Bladder microvascular endothelial cell (primary cell): ENCODE measurements at places on chromosomes 11 and 22. TPM values are rescaled to one million over a fixed set of nuclear protein-coding genes. Genes with fewer than 3 reads are reported as not detected.

The RAB3IL1 gene
- total RNA-seq: 1.6 and 2.8 TPM in 2 replicates

The MUC2 gene
- not detected in 2 replicates for total RNA-seq

The HSPB2 gene
- not detected in 2 replicates for total RNA-seq

The MUC15 gene
- total RNA-seq: not detected in 2 replicates

The BACE1 gene
- total RNA-seq: 5.2 and 13.0 TPM in 2 replicates

The PPP6R3 gene
- 90.7 and 170 TPM in 2 replicates for total RNA-seq

The NPAS4 gene
- total RNA-seq: not detected in 2 replicates

The GGTLC3 gene
- not detected in 2 replicates for total RNA-seq

The CRYAB gene
- 0.81 and 1.0 TPM in 2 replicates for total RNA-seq

The ARFGAP3 gene
- 42.6 and 60.3 TPM in 2 replicates for total RNA-seq

The NUCB2 gene
- total RNA-seq: 55.0 and 61.2 TPM in 2 replicates

The SLC22A6 gene
- total RNA-seq: not detected in 2 replicates

The APOA5 gene
- not detected in 2 replicates for total RNA-seq

The MRGPRF gene
- under 0.01 and 0.06 TPM in 2 replicates for total RNA-seq

The BAIAP2L2 gene
- 0.16 and 0.19 TPM in 2 replicates for total RNA-seq

The PLAAT5 gene
- not detected in 2 replicates for total RNA-seq

The MS4A7 gene
- total RNA-seq: not detected in 2 replicates

The KRTAP5-10 gene
- not detected in 2 replicates for total RNA-seq

The SLC35E4 gene
- 13.1 and 21.0 TPM in 2 replicates for total RNA-seq

The TMPRSS5 gene
- 0.13 and 0.16 TPM in 2 replicates for total RNA-seq

The AMPD3 gene
- 1.1 and 3.1 TPM in 2 replicates for total RNA-seq

The PKNOX2 gene
- not detected in 2 replicates for total RNA-seq

The SLC22A8 gene
- total RNA-seq: not detected in 2 replicates

The WDR74 gene
- total RNA-seq: 61.4 and 67.5 TPM in 2 replicates

The PIH1D2 gene
- total RNA-seq: 0.63 and 0.97 TPM in 2 replicates

The CABP4 gene
- total RNA-seq: 2.9 and 3.1 TPM in 2 replicates

The DNAJB7 gene
- total RNA-seq: not detected in 2 replicates

The GALNT18 gene
- 31.6 and 137 TPM in 2 replicates for total RNA-seq

The ALX4 gene
- total RNA-seq: not detected in 2 replicates

The LRRN4CL gene
- under 0.01 and 0.31 TPM in 2 replicates for total RNA-seq

The DEUP1 gene
- not detected in 2 replicates for total RNA-seq

The C11orf91 gene
- not detected in 2 replicates for total RNA-seq

The SLC15A3 gene
- total RNA-seq: 11.5 and 13.2 TPM in 2 replicates

The MAJIN gene
- not detected in 2 replicates for total RNA-seq

The SOX6 gene
- total RNA-seq: 0.19 and 0.32 TPM in 2 replicates

The ABCG4 gene
- total RNA-seq: under 0.01 TPM in 1 of 2 replicates, not detected in the other

The BLID gene
- 0.16 and 0.82 TPM in 2 replicates for total RNA-seq

The SPTBN2 gene
- total RNA-seq: 14.4 and 48.3 TPM in 2 replicates

The DDX25 gene
- under 0.01 and 0.13 TPM in 2 replicates for total RNA-seq

The SLC22A25 gene
- total RNA-seq: not detected in 2 replicates

The OR5AK2 gene
- total RNA-seq: not detected in 2 replicates

The CHEK2 gene
- 11.0 and 12.8 TPM in 2 replicates for total RNA-seq

The BACE1-AS gene
- total RNA-seq: 1.3 and 3.3 TPM in 2 replicates

The KCNQ1OT1 gene
- total RNA-seq: 0.32 and 2.6 TPM in 2 replicates

The CHRNA10 gene
- total RNA-seq: 0.16 and 0.94 TPM in 2 replicates

The DUSP8 gene
- 0.32 and 1.8 TPM in 2 replicates for total RNA-seq
